ENCODE measurements at places on chromosomes 6 and 20.
A peak's percentile ranks its signal among the peaks of the same experiment; 100 is the strongest.

- DNase-seq, result no peak
Measured at GRCh38 chr6:33779290-33779689, 9.6 kb downstream of the LEMD2 start.

DNA sequence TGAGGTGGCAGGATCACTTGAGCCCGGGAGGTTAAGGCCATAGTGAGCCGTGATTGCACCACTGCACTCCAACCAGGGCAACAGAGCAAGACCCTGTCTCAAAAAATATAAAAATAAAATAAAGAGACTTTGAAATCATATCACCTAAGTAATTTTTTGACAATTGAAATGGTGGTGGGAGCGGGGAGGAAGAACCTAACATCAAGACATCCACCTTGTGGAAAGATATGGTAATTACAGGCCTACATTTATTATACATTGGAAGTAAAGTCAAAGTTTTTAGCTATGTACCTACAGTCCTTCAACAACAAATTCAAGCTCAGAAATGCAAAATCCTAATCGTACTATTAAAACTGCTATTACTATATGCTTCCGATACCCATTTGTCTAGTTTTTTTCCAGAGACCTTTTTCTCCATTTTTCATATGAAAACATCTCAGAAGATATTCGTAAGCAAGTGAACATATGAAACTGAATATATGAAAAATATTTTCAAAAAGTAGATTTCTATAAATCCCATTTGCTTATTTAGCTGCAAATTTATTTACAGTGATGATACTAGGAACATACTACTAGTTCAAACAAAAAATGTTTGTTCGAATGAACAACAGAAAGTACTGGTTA is 83.3 kb downstream of the SYCP2 start:
- DNase-seq, result peak; percentile 59

DNA sequence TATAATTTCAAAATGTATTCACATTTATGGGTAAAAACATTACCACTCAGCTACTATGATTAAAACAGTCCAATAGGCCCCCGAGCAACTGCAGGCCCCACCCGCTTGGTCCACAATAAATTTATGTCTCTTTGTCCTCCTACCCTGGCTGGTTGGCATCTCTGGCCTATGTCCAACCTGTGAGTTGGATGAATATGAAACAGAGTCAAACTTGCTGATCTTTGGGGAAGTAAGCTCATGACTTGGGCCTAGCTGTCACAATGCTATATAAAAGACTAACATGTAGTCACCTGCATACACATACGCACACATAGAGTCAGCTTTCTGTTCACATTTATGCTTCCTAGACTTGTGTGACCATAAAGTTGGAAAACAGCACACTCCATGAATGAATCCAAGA is 20.5 kb downstream of the MAP7 start:
- no peak for DNase-seq

DNA sequence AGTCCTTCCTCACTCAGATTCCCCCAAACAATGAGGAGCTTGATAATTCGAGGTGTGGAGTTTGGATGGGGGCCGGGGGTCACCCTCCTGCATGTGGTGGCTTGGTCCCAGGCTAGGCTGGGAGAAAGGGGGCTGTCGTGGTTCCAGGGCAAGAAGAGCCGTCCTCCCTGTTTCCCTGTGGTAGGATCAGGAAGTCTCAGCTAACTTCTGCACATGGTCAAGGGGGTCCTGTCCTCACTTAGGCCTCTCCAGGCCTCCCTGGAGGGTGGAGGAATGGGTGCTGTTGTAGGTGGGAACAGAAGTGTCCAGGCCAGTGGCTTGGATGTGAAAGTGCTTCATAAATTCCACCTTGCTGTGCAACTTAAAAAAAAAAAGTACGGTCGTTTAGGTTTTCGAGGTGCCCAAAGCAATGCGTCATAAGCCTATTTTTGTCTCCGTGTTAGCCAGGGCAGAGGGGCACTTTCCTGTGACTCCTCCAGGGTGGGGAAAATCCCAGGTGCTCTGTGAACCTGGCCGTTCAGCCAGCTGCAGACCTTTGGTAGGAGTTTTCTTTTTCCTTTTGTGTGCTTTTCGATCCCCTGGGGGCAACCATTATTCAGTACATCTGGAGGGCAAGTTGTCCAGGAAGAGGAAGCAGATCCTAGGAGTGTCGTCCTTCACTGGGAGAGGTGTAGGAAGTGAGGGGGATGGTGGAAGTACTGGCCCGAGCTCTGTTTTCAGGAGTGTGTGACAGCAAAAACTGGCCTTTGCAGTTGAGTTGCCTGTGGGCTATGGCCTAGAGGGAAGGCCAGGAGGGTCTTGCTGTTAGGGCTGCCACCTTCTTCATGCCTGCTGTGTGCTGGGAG is 9.6 kb downstream of the IGF2R start:
- DNase-seq, result no peak

DNA sequence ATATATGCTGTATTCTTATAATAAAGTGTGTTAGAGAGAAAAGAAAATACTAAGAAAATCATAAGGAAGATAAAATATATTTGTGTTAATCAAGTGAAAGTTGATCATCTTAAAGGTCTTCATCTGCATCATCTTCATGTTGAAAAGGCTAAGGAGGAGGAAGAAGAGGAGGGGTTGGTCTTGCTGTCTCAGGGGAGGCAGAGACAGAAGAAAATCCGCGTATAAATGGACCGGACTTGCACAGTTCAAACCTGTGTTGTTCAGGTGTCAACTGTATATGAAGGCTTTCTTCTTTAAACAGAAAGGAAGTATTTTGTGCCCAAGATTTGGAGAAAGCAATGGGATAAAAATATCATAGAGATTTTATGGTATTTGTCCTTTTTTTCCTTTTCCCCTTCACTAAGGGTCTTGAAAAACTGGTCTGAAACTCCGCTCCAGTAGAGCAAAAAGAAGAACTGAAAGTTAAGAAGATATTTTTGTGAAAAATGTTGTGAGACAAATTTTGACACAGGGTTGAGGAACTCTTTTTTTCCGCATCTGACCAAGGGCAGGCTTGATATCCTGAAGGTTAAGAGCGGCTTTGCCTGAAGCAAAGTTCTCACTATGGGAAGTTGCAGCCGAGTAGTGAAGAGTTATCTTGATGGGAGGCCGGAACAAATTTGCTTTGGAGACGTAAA is 350.7 kb downstream of the LAMA2 start:
- DNase-seq, result no peak

GRCh38 chr6:127053032-127053874 is 65.2 kb upstream of the RSPO3 start:
- no peak for DNase-seq

DNA sequence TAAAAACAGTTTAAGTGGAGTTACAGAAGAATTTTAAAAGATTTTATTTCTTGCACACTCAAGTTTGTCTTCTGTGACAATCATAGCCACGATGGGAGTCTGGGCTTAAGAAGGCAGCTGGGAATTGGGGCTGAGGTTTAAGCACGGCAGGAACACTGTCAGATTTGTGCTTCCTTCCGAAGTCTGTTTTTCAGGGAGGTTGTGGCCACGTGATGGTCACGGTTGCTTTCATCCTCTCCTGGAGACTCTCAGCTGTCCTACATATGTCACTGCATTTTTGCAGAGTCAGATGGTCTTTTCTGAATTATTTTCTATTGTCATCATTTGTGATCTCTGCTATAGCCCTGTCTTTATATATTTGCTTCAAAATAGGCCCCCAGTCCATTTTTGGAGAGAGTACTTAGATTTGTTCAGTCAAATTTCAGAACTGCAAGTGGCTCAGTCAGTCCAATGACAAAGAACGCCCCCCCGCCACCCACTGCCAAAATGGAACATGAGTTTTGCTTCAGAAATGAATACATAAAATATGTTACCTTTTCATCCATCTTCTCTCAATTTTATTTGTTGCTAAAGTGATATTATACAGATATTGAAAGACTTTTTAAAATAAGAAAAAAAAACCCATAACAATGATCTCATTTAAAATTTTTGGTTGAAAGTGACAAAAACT is 111.8 kb upstream of the ZFP64 start:
- DNase-seq, result no peak

GRCh38 chr20:64176551-64176950 is 12.3 kb downstream of the MYT1 start:
- no peak for DNase-seq

- peak; percentile 41 for DNase-seq
Measured at GRCh38 chr6:132798869-132799538, 567 bp upstream of the SLC18B1 start.

GRCh38 chr6:16633961-16634360 is 127.3 kb downstream of the ATXN1 start:
- DNase-seq, result no peak

GRCh38 chr6:47357827-47358226 is 48.1 kb upstream of the TNFRSF21 start:
- DNase-seq, result no peak

DNA sequence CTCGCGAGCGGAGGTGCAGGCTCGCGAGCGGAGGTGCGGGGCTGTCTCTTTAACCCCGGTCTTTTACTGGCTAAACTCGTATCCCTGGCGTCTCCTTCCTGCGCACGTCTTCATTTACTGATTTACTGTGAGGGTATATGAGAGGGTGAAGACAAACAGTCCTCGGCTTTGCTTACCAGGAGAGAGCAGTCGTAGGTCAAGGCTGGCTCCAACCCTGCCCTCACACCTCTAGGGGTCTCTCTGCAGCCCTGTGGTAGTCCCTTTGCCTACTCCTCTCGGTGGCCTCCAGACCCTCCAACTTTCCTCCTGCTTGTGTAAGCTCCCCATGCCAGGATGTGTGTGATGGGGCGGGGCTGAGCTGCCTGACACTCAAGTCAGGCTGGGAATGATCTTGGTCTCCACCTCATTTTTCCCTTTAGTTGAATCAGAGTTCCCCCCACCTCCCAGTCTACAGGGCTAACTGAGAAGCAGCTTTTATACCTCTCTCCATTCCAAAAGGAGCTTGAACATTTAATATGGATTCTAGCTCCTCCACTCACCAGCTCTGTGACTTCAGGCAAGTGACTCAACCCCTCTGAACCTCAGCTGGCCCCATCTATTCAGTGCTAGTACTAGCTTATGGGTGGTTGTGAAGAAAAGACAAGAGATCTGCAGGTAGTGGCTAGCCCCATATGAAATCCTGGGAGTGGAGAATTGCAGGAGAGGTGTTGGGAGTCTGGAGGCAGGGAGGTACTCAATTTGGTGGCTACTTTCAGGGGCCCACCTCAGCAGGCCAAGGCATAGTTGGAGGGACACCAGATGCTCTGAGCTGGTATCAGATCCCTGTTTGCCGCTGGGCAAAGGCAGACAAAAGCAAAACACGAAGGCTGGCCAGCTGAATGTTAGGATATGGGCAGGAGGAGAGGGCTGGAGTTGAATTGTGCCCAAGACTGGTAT is 902 bp downstream of the SLC29A1 start:
- DNase-seq, result peak; percentile 77

DNA sequence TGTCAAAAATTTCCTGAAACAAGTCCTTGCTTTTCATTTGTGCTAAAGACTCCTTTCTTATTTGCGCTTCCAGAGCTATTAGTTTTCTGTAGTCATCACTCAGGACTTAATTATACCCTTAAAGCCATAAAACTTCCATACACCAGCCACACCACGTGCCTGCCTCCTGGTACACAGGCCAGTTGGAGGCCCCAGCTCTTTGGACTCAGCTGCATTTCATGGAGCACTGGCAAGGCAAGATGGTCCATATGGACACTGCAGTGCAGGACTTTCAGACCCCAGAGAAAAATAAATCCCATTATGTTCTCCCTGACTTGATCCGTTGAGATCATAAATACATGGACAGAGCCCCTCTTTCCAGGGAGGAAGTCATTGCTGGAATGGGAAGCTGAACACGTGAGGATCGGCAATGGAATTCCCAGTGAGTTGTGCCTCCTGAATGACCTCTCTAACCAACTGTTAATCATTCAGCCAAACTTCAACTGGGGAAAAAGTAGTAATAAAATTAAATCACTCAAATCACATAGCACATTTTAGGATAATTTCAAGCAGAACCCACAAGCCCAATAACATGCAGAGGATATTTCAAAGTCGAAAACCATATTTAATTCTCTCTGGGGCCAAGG is 173.1 kb downstream of the HACE1 start:
- no peak for DNase-seq

GRCh38 chr20:43584448-43585136 is 6.1 kb upstream of the IFT52 start:
- DNase-seq, result no peak

GRCh38 chr6:62357835-62358234 is 71.8 kb upstream of the KHDRBS2 start:
- no peak for DNase-seq

GRCh38 chr20:34941226-34941625 is 14.4 kb downstream of the GSS start:
- no peak for DNase-seq

- DNase-seq, result peak; percentile 29
Measured at GRCh38 chr6:28134015-28134414, 7.7 kb upstream of the ZKSCAN8 start.

- no peak for DNase-seq
Measured at GRCh38 chr6:167303675-167304625, 12.8 kb downstream of the UNC93A start.

GRCh38 chr6:39791311-39791710 is 865 bp upstream of the DAAM2 start:
- no peak for DNase-seq

DNA sequence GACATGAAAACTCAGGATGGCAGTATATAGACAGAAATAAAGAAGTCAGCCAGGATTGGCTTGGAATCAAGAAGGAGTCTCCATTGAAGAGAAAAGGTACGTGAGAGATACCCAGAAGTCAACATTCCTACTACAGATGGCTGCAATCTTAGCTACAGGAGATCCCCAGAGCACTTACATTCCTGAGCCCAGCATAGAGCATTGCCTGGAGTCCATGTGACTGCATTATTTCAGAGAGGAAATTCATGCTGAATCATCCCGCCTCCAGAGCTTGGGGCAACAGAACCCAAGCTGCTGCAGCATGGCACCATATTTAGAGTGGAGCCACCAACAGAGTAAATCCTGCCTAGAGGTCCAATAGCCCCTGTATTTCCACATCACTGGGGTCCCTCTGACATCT is 125.0 kb upstream of the GRIK2 start:
- DNase-seq, result no peak

DNA sequence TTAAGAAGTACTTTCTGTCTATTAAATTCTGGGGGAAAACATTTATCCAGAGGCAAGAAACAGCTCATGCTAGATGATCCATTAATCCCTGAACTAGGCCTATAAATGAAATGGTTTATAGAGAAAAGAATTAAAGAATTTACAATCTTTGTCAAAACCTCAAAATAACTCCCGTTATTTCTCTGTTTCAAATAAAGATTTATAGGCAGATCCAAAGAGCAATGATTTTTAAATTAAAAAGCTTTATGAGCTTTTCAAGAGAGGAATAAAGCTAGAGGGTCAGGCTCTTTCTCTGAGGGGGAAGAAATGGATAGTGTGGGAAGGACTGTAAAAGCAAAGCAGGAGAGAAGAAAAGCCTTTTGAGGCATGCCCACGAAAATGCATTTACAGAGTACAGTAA is 82.5 kb upstream of the OGFRL1 start:
- no peak for DNase-seq

DNA sequence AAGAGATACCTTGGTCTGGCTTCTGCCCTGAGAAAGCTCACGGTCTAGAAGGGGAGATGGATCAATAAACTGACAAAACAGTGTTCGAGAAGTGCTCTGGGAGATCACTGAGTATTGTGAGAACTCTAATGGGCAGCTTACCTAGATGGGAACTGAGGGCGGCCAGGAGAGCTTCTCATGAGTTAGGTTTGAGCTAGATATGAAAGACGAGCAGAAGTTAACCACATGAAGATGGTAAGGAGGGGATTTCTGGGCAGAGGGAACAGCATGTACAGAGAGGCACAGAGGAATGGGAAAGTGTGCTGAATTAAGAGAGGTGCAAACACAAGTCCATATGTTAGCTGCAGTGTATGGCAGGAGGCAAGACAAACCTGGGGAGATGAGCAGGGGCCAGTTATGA is 11.9 kb downstream of the ZFAND3 start:
- no peak for DNase-seq

GRCh38 chr6:139600919-139601475 is 226.5 kb upstream of the CITED2 start:
- no peak for DNase-seq

GRCh38 chr6:69895396-69895795 is 29.0 kb downstream of the COL19A1 start:
- DNase-seq, result no peak
